ENCODE measurements at places on chromosomes 5 and 9. TPM values are rescaled to one million over a fixed set of nuclear protein-coding genes. Genes with fewer than 3 reads are reported as not detected.
A peak's percentile ranks its signal among the peaks of the same experiment; 100 is the strongest.

DNA sequence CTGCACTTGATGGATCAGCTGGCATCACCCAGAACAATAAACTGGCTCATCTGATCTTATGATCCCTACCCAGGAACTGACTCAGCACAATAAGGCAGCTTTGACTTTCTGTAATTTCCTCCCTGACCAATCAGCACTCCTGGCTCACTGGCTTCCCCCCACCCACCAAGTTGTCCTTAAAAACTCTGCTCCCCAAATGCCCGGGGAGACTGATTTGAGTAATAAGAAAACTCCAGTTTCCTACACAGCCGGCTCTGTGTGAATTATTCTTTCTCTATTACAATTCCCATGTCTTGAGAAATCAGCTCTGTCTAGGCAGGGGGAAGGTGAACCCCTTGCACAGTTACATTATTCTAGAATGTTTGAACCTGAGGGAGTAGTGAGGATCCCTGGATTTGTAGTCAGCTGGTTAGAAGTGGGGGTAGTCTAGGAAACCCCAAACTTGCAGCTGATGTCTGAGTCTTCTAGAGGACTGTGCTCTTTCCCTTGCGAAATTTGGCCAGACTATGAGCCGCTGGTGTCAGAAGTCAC, 111.7 kb upstream of the NEK6 start:
- no peak overlapping the region for H3K4me3 ChIP-seq
- H3K27ac ChIP-seq = no peak overlapping the region
- H3K27me3 ChIP-seq = 0 out of 2 replicates have a peak, but pooled peaks cover 8% of the 10 kb centered on the region
- H3K36me3 ChIP-seq = no peaks in the 10 kb centered on the region
- peaks cover 15% of the 10 kb centered on the region for H3K4me1 ChIP-seq

The LSM11 gene
- total RNA-seq = 6.2 TPM

- no peak for DNase-seq
- 0 out of 2 replicates have a peak overlapping the region, but pooled peaks have one; percentile 83 for H3K4me3 ChIP-seq
- no peaks in the 10 kb centered on the region for H3K36me3 ChIP-seq
- peaks cover 16% of the 10 kb centered on the region for H3K4me1 ChIP-seq
Observed at GRCh38 chr5:142772446-142773293, 2.5 kb downstream of the ARHGAP26 start.

GRCh38 chr9:123739387-123739786, 190.5 kb downstream of the DENND1A start:
- H3K36me3 ChIP-seq = no peaks in the 10 kb centered on the region
- H3K4me1 ChIP-seq = no peaks in the 10 kb centered on the region
- H3K27me3 ChIP-seq = no peaks in the 10 kb centered on the region
- H3K27ac ChIP-seq = no peak overlapping the region
- H3K4me3 ChIP-seq = no peak overlapping the region
- DNase-seq = no peak

GRCh38 chr9:92463984-92464383, 18.3 kb downstream of the ASPN start:
- H3K27me3 ChIP-seq = no peaks in the 10 kb centered on the region
- H3K36me3 ChIP-seq = no peaks in the 10 kb centered on the region
- no peak overlapping the region for H3K4me3 ChIP-seq
- no peak overlapping the region for H3K27ac ChIP-seq

GRCh38 chr9:137222190-137223077, at the start of gene RNF208:
Gene RNF208, minus strand, starts transcription at chr9:137222240. Its CDS starts 1,028 bp downstream, at chr9:137221212.
- DNase-seq = no peak
- no peaks in the 10 kb centered on the region for H3K27me3 ChIP-seq
- H3K36me3 ChIP-seq = no peaks in the 10 kb centered on the region
- H3K4me3 ChIP-seq = peak within 1 kb of the TSS; percentile 82
- H3K4me1 ChIP-seq = peaks cover 52% of the 10 kb centered on the region

DNA sequence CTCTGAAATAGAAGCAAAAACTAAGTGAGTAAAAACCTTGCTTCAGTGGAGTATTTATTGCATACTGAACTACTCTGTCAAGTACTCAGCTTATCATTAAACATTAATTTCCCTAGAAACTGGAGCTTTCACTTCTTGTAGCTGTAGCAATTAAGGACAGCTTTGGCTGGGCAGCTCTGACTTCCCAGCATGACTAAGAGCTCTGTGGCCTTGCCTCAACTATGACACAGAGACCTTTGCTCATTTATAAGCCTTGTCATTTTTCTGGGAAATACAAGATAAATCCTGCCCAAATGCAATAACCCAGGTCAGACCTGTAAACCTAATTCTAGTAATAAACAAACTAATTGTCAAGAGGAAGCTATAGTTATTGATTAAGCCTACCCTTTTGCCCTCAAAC, 65.4 kb upstream of the STK32A start:
- H3K27ac ChIP-seq = no peak overlapping the region
- H3K4me1 ChIP-seq = no peaks in the 10 kb centered on the region
- no peak overlapping the region for H3K4me3 ChIP-seq
- peaks cover 18% of the 10 kb centered on the region for H3K27me3 ChIP-seq

- DNase-seq = no peak
- H3K27ac ChIP-seq = no peak overlapping the region
- H3K4me1 ChIP-seq = no peaks in the 10 kb centered on the region
- H3K27me3 ChIP-seq = no peaks in the 10 kb centered on the region
Observed at GRCh38 chr5:73962801-73963425, 336.9 kb downstream of the ARHGEF28 start.

The BNC2 gene
- total RNA-seq = 0.37 TPM

The PAPPA gene
- total RNA-seq = 0.05 TPM

DNA sequence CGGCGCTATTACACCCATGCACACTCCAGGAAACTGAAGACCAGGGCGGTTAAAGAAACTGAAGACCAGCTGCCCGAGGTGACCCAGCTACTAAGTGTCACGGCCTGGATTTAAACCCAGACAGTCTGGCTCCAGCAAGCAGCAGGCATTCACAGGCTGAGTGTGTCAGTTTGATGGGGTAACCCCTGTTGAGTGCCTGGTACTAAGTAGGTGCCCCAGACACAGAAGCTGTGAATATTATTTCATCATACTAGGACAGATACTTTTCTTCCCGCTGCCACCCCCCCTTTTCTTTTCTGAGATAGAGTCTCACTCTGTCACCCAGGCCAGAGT, 7.3 kb downstream of the ENG start:
- no peak overlapping the region for H3K27ac ChIP-seq
- no peak overlapping the region for H3K4me3 ChIP-seq
- H3K4me1 ChIP-seq = no peaks in the 10 kb centered on the region
- no peaks in the 10 kb centered on the region for H3K27me3 ChIP-seq
- no peak for DNase-seq

The PTPRD gene
- total RNA-seq = 0.02 TPM

- peak; percentile 26 for DNase-seq
- H3K27me3 ChIP-seq = no peaks in the 10 kb centered on the region
- no peak overlapping the region for H3K4me3 ChIP-seq
- H3K4me1 ChIP-seq = no peaks in the 10 kb centered on the region
- H3K27ac ChIP-seq = no peak overlapping the region
Observed at GRCh38 chr5:83368319-83368718, 103.2 kb upstream of the VCAN start.

GRCh38 chr9:77511525-77511924, 136.6 kb downstream of the GNA14 start:
- no peaks in the 10 kb centered on the region for H3K36me3 ChIP-seq
- H3K4me1 ChIP-seq = no peaks in the 10 kb centered on the region
- no peak overlapping the region for H3K27ac ChIP-seq
- H3K27me3 ChIP-seq = no peaks in the 10 kb centered on the region
- DNase-seq = no peak
- no peak overlapping the region for H3K4me3 ChIP-seq

GRCh38 chr5:53714667-53715010, 154.2 kb downstream of the NDUFS4 start:
- H3K27me3 ChIP-seq = no peaks in the 10 kb centered on the region
- no peak overlapping the region for H3K4me3 ChIP-seq
- no peaks in the 10 kb centered on the region for H3K36me3 ChIP-seq
- no peak overlapping the region for H3K27ac ChIP-seq
- H3K4me1 ChIP-seq = no peaks in the 10 kb centered on the region

DNA sequence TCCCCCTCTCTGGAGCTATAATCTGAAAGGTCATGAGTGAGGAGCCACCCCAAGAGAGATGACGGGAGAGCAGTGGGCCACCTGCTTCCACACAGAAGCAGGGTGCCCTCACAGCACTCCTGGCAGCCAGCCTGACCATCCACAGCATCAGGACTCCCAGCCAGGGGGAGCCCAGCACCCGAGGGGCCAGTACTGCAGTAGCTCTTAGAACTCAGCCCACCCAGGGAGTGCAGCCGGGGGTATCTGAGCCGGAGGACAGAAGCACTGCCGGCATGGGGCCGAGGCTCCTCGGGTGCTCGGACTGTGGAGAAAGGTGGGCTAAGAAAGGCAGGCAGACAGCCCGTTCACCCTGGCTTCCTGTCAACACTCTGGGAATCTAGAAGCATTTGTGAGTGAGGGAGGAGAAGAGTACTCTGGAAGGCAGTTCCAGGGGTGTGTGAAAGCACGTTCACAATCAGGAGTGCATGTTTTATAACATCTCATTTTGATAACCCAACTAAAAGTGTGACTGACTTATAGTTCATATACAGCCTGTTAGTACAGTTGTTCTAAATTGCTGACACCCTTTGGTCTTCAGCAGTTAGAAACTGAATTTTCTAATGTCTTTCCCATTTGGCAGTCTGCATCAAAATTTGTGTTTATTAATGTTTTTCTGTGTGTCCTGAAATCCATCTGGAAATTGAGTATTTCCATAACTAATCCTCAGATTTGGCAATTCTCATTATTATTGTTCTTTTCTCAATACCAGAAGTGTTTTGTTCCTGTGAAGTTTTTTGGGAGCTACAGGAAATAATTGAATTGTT, 25.9 kb upstream of the ASPN start:
- no peaks in the 10 kb centered on the region for H3K36me3 ChIP-seq
- H3K27me3 ChIP-seq = no peaks in the 10 kb centered on the region
- DNase-seq = no peak
- H3K4me1 ChIP-seq = peaks cover 11% of the 10 kb centered on the region

The FLT4 gene
- total RNA-seq = 0.17 TPM

DNA sequence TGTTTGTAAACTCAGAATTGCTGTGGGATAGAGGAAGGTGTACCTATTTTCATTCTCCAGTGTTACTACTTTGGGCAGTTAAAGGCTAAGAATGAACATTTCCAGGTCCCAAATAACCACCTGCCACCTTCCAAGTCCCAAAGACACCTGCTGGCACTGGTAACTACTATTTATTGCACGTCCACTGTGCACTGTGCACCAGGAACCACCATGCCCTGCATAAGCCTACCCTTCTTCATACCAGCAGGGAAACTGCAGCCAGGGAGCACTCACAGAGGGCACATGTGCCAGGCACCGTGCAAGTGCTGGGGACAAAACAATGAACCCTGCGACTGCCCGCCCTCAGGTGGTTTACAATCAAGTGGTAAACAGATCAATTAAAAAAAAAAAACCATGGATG, 34.9 kb downstream of the RAPGEF1 start:
- H3K36me3 ChIP-seq = no peaks in the 10 kb centered on the region
- no peak overlapping the region for H3K27ac ChIP-seq

- H3K27ac ChIP-seq = no peak overlapping the region
- H3K4me3 ChIP-seq = no peak overlapping the region
- no peak for DNase-seq
- H3K36me3 ChIP-seq = no peaks in the 10 kb centered on the region
- no peaks in the 10 kb centered on the region for H3K4me1 ChIP-seq
Observed at GRCh38 chr9:83200531-83200930, 137.6 kb upstream of the RASEF start.

The ANXA6 gene
- total RNA-seq = 71.9 TPM

The GPR150 gene
- total RNA-seq = not detected

GRCh38 chr5:118882666-118883065, 105.7 kb downstream of the DTWD2 start:
- H3K36me3 ChIP-seq = no peaks in the 10 kb centered on the region
- no peak overlapping the region for H3K4me3 ChIP-seq
- H3K27ac ChIP-seq = no peak overlapping the region
- DNase-seq = no peak

- no peaks in the 10 kb centered on the region for H3K27me3 ChIP-seq
- no peak for DNase-seq
- H3K4me3 ChIP-seq = no peak overlapping the region
- no peak overlapping the region for H3K27ac ChIP-seq
- peaks cover 15% of the 10 kb centered on the region for H3K4me1 ChIP-seq
Observed at GRCh38 chr9:134597041-134597913, 44.3 kb upstream of the COL5A1 start.

DNA sequence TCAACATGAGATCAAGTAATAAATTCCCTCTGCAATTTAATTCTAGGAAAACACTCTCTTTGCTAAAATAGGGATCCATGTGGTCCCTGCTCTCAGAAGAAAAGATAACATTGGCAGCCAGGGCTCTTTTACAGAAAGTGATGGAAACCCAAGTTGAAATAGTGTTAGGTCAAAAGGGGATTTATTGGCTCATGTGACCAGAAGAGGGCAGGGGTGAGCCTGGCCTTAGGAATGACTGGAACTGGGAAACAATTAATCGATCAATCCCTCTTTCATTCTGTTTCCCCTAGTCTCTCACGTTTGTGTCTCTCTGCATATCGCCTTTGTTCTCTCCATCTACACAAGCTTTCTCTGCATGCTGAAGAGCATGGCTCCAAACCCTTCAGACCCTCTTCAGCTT, 58.3 kb upstream of the ALDH1B1 start:
- H3K36me3 ChIP-seq = no peaks in the 10 kb centered on the region
- no peak overlapping the region for H3K27ac ChIP-seq
- H3K27me3 ChIP-seq = no peaks in the 10 kb centered on the region
- H3K4me3 ChIP-seq = no peak overlapping the region

- peak; percentile 93 for DNase-seq
- H3K4me3 ChIP-seq = peak overlapping the region; percentile 37
- no peaks in the 10 kb centered on the region for H3K36me3 ChIP-seq
- H3K27me3 ChIP-seq = no peaks in the 10 kb centered on the region
Observed at GRCh38 chr5:72015103-72015548, 92.1 kb upstream of the MAP1B start.

DNA sequence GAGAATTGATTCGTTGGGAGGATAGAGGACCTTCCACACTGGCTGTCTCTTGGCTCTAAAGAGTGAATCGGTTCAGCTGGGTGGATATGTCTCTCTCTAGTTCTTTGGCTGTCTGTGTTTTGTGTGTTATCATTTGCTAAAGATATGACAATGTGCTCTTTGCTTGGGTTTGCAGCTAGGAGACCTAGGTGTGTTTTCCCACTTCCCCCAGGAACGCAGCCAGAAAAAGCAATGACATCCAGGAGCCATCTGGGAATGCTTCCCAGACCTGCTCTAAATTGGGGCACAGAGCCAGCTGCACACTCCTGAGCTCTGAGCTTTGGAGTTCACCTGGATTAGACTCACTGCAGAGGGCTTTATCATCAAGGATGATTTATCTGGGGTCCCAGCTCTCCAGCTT, 12.8 kb upstream of the PDZD2 start:
- H3K27ac ChIP-seq = no peak overlapping the region
- H3K27me3 ChIP-seq = no peaks in the 10 kb centered on the region
- no peak for DNase-seq

DNA sequence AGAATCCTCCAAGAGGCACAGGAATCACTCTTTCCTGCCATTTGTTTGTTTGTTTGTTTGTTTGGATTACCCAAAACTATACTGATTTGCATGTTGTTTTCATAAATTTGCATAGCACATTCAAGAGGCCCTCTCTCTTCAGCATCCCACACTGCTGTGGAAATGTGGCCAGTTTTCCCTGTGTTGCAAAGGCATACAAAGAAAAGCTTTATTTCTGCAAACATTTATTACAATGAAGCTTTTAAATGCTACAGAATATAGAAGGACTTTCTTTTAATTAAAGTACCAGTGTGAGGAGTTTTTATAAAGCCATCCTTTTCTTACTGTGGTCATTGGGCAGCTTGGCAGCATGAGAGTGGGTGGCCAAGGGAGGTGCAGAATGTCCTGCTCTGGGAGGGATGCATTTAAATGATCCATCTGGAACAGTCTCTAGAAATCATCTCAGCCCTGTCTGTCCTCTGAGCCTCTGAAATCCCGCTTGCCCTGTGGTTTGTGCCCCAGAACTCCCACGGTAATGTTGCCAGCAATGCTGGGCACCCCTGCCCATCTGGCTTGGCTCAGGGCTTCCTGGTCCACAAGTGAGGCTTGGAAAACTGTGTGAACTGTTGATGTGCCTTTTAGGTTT, 356.8 kb upstream of the KIF2A start:
- H3K4me3 ChIP-seq = no peak overlapping the region
- no peaks in the 10 kb centered on the region for H3K36me3 ChIP-seq
- DNase-seq = no peak
- peaks cover 33% of the 10 kb centered on the region for H3K27me3 ChIP-seq
